ENCODE measurements at places on chromosomes 7 and 10. TPM values are rescaled to one million over a fixed set of nuclear protein-coding genes. Genes with fewer than 3 reads are reported as not detected.
A peak's percentile ranks its signal among the peaks of the same experiment; 100 is the strongest.

DNA sequence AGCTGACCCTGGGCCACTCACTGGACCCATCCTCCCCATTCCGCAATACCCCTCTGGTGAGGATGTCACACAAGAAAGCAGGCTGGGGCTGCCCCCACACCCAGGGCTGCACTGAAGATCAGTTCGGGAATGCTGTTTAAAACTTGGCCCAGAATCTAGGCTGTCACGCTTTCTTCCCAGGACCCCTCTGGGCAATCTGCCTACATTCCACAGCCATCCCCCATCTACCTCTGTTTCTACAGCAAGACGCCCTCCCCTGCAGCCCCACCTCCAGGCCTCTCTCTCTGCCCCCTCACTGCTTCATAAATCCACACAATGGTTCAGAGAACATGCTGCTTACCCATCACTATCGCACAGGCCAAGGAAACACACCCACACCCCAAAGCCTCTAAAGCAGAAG lies 36.1 kb downstream of the XPNPEP1 start:
- DNase-seq: no peak

GRCh38 chr10:76774987-76775603 lies 862.5 kb downstream of the KCNMA1 start:
- DNase-seq: no peak

GRCh38 chr10:123967626-123968243 lies 76.1 kb upstream of the CPXM2 start:
- peak; percentile 57 for DNase-seq

GRCh38 chr7:96654630-96655188 lies 54.9 kb downstream of the SEM1 start:
- no peak for DNase-seq

DNA sequence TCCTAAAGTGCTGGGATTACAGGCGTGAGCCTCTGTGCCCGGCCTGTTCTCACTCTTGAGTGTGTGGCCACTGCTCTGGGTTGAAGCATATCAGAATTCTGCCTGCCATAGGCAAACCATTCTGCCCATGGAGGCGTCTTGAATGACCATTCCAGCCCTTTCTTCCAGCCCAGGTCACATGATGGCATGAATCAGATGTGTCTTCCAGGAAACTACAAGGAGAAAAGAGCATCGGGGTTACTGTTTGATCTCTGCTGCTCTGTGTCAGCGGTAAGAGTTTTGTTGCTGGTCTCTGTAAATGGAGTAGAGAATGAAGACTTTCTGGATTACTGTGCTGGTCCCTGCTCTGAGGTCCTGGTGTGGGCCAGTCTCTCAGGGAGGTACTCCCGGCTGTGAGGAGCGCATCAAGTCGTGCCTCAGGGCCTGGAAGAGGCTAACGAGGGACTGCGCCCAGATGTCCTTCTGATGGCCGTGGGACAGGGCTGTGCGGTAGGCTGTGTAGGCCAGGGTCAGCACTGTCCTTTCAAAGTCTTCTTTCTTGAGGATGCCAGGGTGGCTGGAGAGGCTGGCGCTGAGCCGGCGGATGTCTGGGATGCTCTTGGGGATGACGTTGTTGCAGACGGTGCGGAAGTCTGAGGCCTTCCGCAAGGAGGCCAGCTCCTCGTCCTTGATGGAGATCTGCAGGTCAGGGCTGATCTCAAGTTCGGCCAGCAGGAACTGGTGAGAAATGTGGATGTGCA lies 5.8 kb upstream of the SLC13A4 start:
- DNase-seq: no peak

DNA sequence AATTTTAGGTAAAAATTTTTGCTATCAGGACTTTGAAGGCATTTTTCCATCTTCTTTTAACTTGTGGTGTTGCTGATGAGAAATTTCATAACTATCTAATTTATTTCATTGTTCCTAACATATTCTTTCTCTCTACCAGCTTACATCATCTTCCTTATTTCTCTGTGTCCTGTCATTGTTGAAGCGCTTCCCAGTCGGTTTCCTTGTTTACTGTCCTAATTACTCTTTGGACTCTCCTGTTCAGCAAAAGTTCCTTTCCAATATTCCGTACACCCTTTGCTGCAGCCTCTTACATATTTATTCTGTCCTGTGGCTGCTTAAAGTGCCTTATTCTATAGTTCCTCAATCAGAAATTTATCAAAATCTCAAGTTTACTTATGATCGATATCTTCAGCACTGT lies 609.0 kb upstream of the FZD8 start:
- no peak for DNase-seq

PLCE1 gene
- total RNA-seq: not detected

SDK1 gene
- total RNA-seq: 0.05 TPM

GFRA1 gene
- not detected for total RNA-seq

Data from activated CD8-positive, alpha-beta memory T cell treated with anti-CD3 and anti-CD28 coated beads, Interleukin-2, amount 10 ng/mL, durations not matched to agents 7 days and 5 days (primary cell).